ENCODE measurements at places on chromosomes 5 and 9.

DNA sequence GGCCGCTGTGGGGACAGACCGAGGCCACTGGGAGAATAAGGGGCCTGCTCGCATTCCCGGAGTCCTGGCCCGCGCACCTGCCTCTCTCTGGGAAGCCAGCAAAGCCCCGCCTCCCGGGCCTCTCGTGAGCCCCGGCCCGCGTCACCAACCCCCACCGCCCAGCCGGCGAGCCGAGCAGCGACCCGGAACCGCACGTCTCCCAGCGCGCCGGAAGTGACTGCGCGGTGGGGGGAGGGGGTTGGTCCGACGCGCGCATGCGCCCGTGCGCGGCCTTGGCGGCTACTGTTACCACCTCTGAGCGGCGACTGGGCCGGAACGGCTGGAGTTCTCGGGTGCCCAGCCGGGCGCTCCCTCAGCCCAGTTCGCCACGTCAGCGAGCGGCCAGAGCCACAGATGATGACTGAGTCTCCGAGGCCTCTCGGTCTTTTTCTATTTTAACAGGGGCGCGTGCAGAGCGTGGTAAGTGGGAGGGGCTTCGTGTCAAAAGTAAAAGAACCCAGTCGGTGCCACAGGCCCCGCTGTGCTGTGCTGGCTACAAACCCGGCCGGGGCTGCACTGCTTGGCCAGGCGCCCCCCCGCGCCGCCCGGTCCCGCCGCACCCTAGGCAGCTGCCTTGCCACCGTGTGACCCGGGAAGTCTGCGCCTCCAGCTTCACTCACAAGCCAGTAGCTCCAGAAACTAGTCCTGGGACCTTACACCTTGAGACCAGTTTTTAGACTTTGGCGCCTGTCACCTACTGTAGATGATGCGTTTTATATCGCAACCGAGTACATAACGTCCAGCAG, at the start of gene GOLGA1:
Gene GOLGA1 (minus strand): TSS at position 190 of the 785 bp plus-strand sequence. CDS start 2,372 bp downstream, outside the sequence.
- DNase-seq = peak; percentile 96

DNA sequence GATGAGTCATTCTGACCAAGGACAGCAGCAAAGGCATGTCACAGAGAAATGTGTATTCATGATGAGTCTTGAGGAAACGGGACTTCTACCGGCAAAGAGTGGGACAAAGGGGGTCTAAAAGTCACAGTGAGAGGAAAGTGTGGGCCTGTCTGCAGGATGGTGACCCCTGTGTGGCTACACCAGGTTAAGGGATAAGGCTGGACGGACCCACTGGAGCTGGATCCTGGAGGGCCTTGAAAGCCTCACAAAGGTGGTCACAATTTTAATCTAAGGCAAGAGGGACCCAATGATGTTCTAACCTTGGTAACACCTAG, 176.5 kb downstream of the CDK5RAP2 start:
- DNase-seq = no peak

DNA sequence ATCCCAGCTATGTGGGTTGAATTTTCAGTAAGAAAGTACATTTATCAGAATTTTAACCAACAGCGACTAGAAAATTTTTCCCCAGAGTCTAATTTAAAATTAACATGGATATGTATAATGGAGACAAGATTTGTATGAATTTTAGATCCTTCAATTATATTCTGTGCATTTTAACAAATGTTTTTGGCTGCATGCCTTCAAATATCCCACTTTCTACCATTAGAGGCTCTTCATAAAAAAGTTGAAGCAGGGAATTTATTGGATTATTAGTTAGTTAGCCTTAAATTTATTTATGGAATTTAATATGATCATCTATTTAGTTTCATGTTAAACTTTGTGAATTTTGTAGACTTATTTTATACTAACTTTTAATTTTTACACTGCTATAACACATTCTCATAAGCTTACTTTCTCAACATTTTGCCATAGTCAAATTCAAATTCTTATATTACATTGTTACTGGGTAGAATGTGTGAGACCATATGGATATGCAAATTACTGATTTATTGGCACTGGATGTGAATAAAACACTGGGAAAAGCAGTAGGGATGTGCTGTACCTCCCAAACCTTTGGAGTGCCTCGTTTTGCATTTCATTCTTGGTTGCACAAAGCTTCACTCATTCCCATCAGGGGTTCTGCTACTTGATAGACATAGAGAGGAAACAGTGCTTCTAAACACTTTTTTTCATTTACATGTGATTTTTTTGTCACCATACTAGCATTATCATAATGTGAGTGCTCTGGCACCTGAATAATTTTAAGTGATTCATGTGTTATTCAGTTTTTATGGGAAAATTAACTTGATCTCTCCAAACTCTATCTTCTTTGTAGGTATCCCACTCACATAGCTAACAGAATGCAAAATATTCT, 491.8 kb upstream of the COX7C start:
- no peak for DNase-seq

DNA sequence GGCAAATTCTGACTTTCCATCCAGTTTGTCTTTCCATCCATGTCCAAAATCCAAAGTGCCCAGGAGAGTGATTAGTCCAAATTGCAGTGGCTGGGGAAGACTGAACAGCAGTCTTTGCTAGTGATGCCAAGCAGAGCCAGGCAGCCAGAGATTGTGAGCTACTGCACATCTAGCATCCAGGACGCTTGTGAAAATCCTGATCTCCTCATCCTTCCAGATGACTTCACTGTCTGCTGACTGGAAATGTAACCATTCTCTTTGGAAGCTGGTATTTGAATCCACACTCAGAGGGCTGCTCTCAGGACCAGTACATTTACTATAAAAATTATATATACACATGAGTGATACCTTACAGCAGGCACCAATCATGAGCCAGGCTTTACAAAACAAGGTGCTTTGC, 49.6 kb downstream of the MACROH2A1 start:
- no peak for DNase-seq

DNA sequence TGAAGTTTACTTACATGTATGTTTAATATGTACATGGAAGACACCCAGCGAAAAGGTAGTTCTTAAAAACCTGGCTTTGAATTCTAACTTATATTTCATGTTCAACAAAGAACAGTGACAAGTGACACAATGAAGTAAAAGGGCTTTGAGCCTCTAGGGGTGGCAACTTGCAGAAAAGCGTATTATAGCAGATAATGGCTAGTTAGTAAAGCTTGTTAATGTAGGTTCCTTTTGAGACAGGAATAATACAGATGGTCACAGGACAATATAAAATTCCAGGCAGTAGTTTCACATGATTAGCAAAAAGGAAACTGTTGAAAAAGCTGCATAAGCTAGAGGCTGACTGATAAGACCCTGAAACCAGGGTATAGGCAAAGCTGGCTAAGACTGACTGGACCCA, 132.4 kb upstream of the FTMT start:
- DNase-seq = no peak

DNA sequence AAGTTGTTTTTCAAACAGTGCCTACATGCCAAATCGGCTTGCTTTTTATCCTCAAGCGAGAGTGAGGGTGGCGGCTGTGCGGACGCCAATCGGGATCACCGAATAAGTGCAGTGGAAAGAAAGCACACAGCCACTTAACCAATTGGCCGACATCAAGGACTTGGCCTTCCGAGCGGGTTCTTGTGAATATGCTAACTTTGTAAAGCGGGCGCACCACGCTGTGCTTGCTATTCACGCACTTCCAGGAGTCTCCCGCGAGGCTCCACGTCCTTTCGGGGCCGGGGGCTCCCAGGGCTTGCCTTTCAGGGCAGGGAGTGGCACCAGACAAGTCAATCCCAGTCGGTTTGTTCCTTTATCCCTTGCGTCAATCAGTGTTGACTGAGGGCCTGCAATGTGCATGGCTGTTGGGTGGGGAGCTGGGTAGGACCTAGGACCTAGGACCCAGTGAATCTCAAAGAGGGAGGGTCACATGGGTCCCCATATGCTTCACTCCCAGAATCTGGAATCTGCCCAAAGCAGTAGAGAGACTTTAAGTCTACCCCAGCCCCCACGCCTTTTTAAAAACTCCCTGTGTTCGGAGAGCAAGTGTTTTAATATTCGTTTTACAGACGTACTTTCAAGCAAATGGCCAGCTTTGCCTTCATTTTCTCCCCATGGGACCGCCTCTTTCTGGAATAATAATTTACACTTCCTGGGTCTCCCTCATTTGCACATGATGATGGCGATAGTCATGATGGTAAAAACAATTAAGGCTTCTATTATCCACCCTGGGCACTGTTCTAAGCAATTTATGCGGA, 2.0 kb upstream of the GCNT4 start:
- DNase-seq = no peak

GRCh38 chr5:159224471-159224870, 15.1 kb upstream of the RNF145 start:
- DNase-seq = no peak

DNA sequence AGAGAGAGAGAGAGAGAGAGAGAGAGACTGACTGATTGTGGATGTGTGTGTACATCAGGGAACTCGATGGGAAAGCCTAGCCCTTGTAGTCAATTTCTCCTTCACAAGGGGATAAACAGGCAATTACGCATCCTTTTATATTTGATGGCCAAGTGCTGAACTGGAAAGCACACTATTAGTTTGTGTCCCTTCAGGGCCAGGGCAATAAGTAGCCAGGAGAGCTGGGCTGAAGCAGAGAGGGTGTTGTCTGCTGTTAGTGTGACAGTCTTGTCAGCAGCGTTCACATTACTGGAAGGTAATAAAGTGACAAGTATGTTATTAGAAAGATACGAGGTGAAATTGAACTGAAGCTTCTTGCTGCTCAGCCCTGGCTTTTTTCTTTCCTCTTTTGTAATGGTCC, 457.7 kb downstream of the BNC2 start:
- DNase-seq = no peak

DNA sequence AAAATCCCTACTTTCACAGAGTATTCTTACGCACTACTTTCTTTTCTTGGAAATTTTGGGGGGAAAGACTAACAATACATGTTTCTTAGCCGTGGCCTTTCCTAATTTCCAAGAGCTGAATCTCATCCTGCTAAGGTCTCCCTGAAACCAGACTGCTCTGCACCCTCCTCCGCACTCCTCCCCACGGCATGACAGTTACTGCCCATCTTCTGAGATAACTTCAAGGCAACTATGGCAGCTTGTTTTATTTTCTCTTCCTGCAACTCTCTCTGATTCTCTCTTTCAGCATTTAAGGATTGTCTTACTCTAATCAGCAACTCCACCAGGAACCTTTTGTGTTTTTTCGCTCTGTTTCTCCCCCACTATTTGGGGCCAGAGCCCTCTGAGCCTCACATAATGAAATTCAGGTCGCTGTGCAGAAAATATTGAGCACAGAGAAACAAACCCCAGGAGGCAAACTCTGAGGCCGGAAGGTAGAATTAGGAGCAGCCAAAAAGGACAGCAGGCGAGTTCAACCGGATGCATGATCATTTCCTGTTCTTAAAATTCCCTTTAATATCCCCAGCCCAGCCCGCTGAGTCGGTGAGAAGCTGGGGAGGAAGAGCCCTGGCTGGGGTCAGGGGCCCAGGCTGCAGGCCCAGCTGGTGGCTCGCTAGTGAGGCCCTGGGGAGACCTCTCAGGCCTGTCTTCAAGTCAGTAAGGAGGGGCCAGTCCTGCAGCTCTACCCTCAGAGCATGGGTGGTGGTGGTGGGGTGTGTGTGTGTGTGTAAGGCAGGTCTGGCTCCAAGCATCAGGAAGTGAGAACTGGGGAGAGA, 213.6 kb upstream of the S1PR3 start:
- peak; percentile 31 for DNase-seq

DNA sequence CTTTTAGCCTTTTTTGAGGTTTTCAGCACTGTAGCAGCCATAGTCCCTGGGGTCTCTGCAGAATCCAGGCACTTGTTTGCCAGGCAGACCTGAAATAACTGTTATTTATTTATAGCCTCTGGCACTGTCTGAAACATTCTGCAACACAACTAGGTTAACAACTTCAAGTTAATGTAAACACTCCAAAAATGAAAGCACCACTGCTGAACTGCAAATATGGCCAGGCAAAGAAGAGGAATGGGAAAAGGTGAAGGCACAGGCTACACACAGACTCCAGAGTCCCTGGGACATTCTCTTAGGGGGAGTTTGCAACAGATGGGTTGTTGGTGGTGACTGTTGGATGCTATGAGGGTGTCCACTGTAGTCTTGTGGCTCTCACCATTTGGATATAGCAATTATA, 369.0 kb downstream of the MAT2B start:
- DNase-seq = no peak

- no peak for DNase-seq
Observed at GRCh38 chr5:39022151-39022550, 52.0 kb downstream of the RICTOR start.

GRCh38 chr5:143227301-143227700, 176.2 kb downstream of the NR3C1 start:
- DNase-seq = no peak

GRCh38 chr5:53965459-53965858, 344.9 kb downstream of the ARL15 start:
- DNase-seq = no peak

- DNase-seq = peak; percentile 68
Observed at GRCh38 chr5:108381350-108381953, 446 bp downstream of the FBXL17 start.

- no peak for DNase-seq
Observed at GRCh38 chr9:135456436-135457104, 23.0 kb upstream of the PPP1R26 start.

GRCh38 chr5:170813231-170813630, 29.7 kb downstream of the GABRP start:
- no peak for DNase-seq

DNA sequence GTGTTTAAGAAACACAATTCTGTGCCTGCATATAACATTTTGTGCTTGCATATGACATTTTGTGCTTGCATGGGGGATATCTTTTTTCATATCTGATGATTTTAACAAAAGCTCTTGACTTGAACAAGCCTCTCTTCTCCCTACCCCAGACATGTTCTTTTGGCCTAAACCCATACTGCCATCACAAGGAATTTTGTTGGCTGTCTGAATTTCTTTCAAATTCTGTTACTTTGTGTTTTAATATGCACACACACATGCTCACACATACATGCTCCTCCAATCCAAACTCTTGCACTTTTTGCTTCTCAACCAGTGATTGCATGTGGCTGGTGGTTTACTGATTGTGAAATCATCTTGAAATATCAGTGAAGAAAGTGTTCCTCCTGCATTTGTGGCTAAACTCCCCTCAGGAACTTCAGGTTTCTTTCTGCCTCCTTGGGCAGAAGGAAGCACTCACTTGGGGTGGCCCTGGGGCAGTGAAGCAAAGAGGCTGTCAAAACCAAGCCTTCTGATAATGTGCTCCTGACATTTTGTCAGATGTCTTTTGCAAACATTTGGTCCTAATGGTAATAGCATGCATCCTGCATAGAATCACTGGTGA, 377.2 kb upstream of the KLF4 start:
- DNase-seq = no peak

DNA sequence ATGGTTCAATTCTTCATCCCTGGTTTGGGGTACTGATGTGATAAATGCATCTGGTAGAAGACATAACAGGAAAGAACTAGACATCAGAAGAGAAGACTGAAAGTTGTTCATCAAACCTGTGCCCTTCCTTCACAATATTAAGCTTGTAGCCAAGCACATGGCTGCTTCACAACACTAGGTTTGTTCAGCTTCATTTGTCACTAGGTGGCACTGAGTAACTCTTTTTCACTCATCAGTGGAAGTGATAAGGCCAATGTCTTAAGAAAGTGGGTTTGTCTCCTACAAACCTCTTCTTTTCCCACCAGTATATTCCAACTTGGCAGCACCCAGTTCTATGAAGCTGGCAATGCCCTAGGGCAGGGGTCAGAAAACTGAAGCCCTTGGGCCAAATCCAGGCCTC, 26.9 kb downstream of the ZNF484 start:
- DNase-seq = no peak

Measured in urothelium cell line (cell line).